ENCODE measurements at places on chromosomes 3 and 15.

DNA sequence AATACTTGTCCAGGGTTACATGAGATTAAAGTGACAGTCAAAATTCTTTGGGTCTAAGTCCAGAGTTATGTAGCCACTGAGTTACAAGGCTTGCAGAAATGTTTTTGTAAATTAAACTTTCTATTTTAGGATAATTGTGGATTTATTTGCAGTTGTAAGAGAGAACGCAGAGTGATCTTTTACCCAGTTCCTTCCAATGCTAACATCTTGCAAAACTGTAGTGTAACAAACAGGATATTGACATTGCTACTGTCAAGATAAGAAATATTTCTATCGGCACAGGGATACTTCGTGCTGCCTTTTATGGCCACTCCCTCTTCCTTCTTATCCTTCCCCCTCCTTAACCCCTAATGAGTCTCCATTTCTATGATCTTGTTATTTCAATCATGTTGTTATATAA, 1022.9 kb downstream of the MCTP2 start:
- no peak for DNase-seq

- no peak for DNase-seq
Observed at GRCh38 chr15:45180201-45180600, 7.6 kb downstream of the SHF start.

DNA sequence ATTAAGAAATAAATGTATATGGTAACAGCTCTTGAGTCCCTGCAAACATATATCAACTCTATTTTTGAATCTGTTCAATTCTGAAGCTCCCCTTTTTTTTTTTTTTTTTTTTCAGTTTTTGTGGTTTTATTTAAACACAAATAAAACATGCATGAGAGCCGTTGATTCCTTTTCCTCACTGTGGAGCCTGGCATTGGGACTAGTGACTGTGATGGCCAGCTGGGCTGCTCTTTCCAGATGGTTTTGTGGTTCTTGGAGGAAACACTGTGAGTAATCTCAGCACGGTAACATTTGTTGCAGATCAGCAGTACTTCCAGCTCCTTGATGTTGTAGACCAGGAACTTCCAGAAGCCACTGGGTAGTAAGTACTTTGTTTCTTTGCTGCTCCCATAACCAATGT, 15.9 kb downstream of the EMC7 start:
- DNase-seq = no peak

- no peak for DNase-seq
Observed at GRCh38 chr15:86125775-86126174, 46.1 kb downstream of the AGBL1 start.

Data from NCI-H524 treated with DMSO at 0.1 percent for 48 hours (cell line).